HT-29 (cell line): ENCODE measurements at places on chromosomes 4 and X. TPM values are rescaled to one million over a fixed set of nuclear protein-coding genes. Genes with fewer than 3 reads are reported as not detected.

DNA sequence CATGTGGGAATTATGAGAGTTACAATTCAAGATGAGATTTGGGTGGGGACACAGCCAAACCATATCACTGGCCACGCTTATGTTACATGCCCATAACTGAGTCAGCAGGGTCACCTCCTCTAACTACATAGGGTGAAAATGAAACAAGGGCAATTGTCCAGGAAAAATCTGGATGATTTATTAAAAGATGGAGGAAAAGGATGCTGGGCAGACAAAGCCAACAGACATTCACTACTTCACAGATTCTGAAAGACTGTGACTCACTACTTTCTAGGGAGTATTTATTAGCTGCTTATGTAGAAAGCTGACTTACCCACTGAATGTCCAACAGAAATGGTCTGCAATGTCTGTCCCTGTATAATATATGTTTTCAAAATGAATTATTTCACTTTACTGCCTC, 72.4 kb downstream of the APBB2 start:
- DNase-seq, result no peak

- DNase-seq, result no peak
Measured at GRCh38 chrX:120559804-120560203, 958 bp downstream of the CUL4B start.

DNA sequence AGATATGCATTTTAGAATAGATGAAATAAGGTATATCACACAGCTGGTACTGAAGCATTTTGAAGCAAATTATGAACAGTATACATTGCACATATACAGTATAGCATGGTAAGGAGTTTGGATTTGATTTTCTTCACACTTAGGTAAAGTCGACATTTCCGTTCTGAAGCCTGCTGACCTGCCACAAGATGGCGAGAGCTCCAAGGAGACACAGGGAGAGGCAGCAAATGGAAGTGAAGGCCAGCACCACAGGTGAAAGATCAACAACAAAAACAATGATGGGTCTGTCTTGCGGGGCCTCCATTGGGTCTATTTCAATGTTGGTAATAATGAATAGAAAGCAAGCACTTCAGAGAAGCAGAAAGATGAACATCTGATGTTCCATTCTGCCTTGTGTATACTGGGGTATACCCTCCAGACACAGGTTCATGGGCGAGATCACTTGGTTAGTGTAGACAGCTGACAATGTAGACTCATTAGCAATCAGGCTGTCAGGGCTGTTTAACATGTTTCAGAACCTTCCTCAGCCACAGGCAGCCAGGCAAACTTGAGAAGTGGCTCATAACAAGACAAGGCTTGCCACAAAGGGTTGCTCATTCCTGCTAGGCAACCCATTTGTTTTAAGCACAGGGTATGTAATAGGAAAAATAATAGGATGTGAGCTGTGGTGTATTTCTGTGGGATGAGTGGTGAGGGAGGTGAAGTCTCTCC, 21.4 kb upstream of the NOX1 start:
- peak; percentile 64 for DNase-seq

DNA sequence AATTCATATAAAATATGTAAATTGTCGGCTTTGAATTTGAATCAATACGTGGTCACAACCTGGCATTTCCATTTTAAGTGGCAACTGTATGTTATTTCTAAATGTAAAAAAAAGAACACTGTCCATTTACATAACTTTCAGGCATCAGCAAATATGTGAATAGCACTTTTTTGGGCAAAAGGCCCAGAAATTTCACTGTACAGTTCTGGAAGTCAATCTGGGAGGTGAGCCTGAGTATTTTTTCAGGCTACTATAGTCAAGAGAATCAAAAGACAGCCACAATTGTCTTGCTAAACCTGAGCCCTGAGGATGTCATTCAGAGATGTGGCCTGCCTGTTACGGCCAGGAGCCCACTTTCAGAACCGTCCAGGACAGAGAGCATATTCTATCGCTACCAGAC, 543.9 kb upstream of the MAGEB2 start:
- DNase-seq, result no peak

DNA sequence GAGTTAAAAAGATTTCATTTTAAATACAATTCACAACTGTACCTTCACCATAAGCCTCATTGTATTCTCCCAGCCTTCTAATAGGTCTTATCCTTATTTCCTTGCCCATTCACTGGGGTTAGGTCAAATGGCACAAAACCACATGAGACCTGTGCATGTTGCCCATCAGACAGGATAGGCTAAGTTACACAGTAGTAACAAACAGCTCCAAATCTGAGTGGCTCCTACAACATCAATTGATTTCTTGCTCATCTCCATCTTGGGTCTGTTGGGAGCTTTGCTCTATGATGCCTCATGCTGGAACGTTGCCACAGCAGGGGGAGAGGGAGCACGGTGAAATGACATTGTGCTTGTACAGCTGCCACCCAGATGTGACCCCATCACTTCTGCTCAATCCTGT, 70.6 kb downstream of the DHX15 start:
- no peak for DNase-seq

The GDPD2 gene
- not detected in 2 replicates for total RNA-seq
